ENCODE measurements at places on chromosomes 5 and 9. TPM values are rescaled to one million over a fixed set of nuclear protein-coding genes. Genes with fewer than 3 reads are reported as not detected.

DNA sequence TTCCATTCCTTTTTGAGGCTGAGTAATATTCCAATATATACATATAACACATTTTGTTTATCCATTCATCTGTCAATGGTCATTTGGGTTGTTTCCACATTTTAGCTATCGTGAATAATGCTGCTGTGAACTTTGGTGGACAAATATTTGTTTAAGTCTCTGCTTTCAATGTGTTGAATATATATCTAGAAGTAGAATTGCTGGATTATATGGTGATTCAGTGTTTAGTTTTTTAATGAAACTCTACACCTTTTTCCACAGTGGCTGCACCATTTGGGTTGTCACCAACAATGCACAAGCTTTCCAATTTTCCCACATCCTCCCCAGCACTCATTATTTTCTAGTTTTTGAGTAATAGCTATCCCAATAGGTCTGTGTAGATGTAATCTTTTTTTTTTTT lies 69.5 kb downstream of the ACTBL2 start:
- no peak for DNase-seq

DNA sequence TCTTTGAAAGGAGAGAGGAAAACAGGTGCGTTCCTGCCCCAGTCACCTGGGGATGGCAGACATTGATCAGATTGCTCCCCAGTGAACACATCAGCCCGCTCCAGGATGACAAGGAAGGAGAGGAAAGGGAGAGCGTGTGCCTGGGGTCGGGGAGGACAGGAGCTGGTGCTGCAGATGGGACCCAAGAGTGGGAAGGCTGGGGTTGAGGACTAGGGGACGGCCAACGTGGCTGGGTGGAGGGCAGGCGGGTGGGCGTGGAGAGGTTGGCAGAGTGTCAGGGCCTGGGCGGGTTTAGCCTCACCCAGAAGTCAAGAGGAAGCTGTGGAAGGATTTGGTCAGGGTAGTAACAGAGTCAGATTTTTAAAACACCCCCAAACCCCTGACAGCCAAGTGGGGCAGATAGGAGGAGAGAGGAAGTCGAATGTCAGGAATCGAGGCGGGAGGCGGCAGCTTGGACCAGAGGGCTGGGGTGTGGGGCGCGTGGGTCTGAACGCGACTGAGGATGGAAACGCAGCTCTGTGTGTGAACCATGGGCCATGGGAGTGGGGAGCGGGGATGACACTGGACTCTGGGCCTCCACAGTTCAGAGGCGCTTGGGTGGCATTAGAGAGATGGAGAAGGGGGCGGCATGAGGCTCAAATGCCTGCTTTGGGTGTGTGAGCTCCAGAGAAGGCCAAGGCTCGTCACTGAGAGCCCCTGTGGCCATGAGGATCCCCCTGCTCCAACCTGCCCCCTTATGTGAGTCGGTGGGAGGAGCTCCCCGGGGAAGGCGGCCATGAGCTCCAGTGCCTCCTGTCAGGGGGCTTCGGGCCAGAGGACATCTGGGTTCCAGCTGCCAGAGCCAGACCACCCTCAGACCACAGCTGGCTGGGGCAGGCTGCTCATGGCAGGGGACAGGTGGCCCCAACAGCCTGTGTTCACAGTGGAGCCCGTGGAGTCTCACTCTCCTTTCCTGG lies 24.6 kb downstream of the LAMC3 start:
- no peak for DNase-seq

IFNK gene
- total RNA-seq: not detected

GRCh38 chr5:74624931-74625505 lies 15.5 kb downstream of the ENC1 start:
- DNase-seq: no peak

MARVELD2 gene
- total RNA-seq: 5.5 TPM

DNA sequence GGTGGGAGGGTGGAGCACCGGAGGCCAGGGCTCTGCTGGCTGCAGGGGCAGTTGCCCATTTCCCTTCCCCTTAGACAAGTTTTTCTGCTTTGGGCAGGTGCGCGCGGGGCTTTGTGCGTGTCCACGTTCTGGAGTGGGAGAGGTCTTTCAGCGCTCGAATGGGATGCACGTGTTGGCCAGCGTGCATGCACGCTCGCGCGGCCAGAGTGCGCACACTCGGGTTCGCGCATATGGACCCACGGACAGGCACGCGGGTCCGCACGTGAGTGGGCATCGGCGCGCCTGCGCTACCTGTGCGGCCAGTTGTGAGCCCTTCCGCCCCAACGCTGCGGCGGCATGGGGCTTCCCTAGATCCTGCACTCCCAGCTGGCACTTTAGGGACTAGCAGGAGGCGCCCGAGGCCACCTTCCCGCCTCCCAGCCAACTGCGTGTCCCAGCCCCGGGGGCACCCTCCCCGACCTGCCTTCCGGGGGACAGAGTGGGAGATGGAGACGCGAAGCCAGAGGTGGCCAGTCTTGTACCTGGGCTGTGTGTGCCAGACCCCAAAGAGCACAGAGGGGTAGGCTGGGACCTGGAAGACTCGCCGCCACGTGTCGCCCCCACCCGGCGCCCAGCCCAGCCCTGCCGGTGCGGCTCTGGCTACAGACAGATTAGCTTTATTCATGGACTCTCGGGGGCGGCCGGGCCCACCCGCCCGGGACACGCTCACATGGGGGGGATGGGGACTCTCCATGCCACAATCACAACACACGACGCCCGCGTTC lies 9.8 kb upstream of the GPRIN1 start:
- DNase-seq: no peak

- no peak for DNase-seq
Observed at GRCh38 chr9:84754881-84755280, 85.4 kb downstream of the NTRK2 start.

DNA sequence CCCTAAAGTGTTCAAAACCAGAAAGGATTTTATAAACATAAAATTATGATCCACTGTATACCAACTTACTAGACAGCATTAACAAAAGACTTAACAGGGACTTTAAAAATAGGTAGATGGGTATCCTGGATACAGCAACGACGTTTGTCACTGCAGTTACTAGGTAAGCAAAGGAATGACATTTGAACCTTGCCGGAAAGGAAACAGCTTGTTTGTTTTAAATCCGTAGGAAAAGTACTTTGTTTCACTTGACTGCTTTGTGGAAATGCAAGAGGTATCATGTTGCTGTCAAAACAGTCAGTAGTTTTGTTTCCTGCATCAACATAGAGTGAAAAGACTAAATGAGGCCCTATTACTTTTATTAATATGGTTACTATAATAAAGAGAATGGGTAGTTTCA lies 122.9 kb downstream of the CDC42SE2 start:
- DNase-seq: no peak

GRCh38 chr9:99011161-99011709 lies 67.5 kb downstream of the COL15A1 start:
- DNase-seq: peak; percentile 51

DNA sequence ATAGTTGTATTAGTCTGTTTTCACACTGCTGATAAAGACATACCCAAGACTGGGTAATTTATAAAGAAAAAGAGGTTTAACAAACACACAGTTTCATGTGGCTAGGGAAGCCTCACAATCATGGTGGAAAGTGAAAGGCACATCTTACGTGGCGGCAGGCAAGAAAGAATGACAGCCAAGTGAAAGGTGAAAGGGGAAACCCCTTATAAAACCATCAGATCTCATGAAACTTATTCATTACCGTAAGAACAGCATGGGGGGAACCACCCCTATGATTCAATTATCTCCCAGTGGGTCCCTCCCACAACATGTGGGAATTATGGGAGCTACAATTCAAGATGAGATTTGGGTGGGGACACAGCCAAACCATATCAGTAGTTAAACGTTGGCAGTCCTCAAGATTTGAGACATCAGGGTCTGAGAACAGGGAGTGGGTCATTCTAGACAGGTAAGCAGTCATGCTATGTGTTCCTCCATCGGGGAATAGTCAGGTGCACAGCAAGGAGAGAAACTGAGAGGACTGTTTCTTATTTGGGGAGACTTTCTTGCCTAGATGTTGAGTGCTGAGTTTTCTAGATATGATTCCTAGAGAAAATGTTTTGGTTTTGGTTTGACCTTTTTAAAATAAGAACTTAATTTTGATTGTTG lies 45.8 kb upstream of the ENTREP1 start:
- no peak for DNase-seq

DNA sequence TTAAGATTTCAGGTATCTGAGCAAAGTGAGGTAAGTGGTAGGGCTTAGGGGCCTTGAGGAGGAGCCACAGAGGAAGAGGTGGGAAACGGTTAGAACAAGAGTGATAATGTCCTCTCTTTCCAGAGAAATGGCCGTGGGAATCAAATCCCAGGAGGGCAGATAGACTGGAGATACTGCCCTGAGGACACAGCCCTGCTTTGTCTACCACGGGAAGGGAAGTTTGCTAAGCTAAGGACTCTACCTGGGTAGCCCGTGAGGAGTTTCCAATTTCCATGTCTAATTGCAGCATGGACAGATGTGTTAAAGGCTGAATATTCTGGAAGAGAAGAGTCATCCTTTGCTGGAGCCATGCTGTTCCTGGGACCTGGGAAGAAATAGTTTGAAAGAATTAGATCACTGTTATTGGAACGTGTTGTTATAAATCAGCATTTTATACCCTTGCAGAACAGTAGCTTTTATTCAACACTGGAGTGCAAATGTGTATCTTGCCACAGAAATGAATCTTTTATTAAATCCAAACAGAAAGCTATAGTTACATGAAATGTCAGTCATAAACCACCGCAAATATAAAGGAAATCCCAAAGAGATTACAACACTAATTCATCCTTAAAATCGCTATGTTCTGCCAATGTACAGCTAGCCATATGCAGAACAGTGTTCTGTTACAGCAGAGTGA lies 133.2 kb upstream of the LHFPL2 start:
- DNase-seq: no peak

DNA sequence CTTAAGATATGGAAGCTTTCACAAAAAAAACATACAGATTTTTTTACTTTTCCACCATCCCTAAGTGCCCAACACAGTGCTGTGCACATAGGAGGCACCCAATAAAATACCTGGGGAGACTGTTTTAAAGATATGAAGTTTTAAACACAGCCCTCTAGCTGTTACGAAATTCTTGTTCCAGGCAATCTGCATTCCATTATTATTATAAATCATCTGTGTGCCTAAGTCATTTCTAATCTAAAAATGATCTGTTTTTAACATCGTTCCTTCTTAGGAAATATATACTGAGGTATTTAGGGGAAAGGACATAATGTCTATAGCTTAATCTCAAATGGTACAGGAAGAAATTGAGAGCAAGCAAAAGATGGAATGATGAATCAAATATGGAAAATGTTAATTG lies 32.7 kb upstream of the ISCA1 start:
- peak; percentile 16 for DNase-seq

FBXW11 gene
- total RNA-seq: 78.0 TPM

LRRC14B gene
- total RNA-seq: not detected

PCDHB3 gene
- 1.1 TPM for total RNA-seq

DNA sequence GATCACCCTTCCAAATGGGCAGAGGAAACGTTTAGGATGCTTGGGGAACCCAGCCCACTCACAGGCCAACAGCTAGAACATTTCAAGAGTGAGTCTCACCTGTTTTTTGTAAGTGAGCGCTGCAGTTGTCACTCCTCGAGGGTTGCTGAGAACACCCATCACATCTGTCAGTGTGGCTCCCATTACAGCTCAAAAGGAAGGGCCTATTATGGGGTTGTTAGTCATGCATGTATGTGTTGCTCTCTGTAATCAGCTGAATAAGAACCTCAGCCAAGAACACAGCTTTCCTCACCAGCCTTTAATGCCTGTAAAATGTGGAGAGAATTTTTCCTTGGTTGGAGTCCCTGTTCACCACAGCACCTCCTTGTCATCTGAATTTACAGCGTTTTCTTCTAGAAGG lies 196.3 kb upstream of the KLF4 start:
- peak; percentile 60 for DNase-seq

DNA sequence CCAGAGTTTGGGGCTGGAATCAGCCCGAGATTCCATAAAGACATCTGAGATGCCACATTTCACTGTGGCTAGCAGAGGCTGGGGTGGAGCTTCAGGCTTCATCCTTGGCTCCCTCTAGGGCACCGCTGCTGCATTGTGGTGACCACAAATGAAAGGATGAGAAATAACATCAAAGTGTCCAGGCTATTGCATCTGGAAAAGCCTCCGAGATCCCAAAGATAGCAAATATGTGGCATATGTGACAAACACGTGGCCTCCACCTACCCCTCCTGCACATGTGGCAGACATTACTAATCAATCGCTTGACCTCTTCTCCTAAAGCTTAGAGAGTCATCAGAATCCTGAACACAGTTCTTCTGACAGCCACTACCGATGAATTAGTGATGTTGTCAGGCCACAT lies 4.5 kb downstream of the SPARC start:
- peak; percentile 86 for DNase-seq

DNA sequence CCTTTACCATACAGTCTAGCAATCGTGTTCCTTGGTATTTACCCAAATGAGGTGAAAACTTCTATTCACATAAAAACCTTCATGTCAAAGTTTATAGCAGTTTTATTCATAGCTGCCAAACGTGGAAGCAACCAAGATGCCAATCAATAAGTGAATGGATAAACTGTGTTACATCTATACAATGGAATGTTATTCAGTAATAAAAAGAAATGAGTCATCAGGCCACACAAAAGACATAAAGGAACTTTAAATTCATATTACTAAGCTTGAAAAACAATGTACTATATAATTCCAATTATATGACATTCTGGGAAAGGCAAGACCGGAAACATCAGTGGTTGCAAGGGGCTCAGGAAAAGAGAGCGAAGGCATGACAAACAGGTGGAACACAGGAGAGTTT lies 679.9 kb downstream of the ISL1 start:
- DNase-seq: no peak

LMNB1 gene
- 27.3 TPM for total RNA-seq

GRCh38 chr9:80061940-80062339 lies 490.2 kb downstream of the TLE4 start:
- peak; percentile 88 for DNase-seq

- peak; percentile 20 for DNase-seq
Observed at GRCh38 chr5:27020973-27021372, 17.4 kb downstream of the CDH9 start.

Data from GM23248 (cell line).